Vein endothelial cell (primary cell): ENCODE measurements at places on chromosomes 11 and 22. TPM values are rescaled to one million over a fixed set of nuclear protein-coding genes. Genes with fewer than 3 reads are reported as not detected.

C11orf71 gene
- total RNA-seq: 3.4 and 4.2 TPM in 2 replicates

RIC3 gene
- not detected in 2 replicates for total RNA-seq

CASP1 gene
- 9.6 and 14.4 TPM in 2 replicates for total RNA-seq

ZNRD2 gene
- total RNA-seq: 52.6 and 56.4 TPM in 2 replicates

APOA5 gene
- not detected in 2 replicates for total RNA-seq

IL18 gene
- total RNA-seq: 0.19 TPM in 1 of 2 replicates, not detected in the other

PRSS23 gene
- 426 and 454 TPM in 2 replicates for total RNA-seq
